ENCODE measurements at places on chromosomes 16 and 17.

- DNase-seq = no peak
Measured at GRCh38 chr17:49511810-49512209, 16.7 kb downstream of the NGFR start.

DNA sequence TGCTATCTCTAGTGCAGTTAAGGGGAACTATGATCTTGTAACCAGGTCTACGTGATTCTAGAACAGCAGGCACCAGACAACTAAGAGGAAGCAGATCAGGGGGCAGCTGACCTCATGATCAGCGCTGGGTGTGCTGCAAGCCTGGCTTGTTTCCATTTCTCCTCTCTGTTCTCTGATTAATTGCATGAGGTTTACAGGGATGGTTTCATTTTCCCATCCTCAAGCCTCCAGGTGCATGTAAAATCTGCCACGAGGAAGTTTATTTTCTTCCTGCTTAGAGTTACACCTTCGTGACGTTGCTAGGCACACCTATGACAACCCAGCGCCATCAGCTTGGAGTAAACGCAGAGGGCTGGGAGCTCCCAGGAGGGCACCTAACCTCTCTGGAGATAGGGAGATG lies 4.3 kb upstream of the NUPR1 start:
- DNase-seq = no peak

GRCh38 chr17:44323359-44324091 lies 1.1 kb downstream of the SLC25A39 start:
- no peak for DNase-seq

DNA sequence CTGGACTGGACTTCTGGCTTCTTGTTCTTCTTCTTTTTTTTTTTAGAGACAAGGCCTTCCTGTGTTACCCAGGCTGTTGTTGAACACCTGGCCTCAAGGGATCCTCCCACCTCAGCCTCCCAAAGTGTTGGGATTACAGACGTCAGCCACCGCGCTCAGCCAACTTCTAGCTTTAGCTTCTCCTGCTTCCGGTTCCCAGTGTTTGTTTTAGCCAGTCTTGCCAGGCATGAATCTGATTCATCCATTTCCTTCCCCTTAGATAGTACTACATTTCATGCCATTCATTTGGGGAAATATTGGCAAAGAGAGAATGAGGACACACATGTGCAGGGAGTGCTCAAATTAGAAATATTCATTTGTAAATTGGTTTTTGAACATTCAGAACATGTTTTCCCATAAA lies 12.1 kb upstream of the NDUFAB1 start:
- peak; percentile 4 for DNase-seq

- no peak for DNase-seq
Measured at GRCh38 chr16:81254922-81255526, 16.5 kb downstream of the BCO1 start.

GRCh38 chr17:8398980-8399379 lies 1.4 kb upstream of the RNF222 start:
- DNase-seq = no peak

GRCh38 chr16:10877472-10877946 lies 507 bp downstream of the CIITA start:
- DNase-seq = no peak

DNA sequence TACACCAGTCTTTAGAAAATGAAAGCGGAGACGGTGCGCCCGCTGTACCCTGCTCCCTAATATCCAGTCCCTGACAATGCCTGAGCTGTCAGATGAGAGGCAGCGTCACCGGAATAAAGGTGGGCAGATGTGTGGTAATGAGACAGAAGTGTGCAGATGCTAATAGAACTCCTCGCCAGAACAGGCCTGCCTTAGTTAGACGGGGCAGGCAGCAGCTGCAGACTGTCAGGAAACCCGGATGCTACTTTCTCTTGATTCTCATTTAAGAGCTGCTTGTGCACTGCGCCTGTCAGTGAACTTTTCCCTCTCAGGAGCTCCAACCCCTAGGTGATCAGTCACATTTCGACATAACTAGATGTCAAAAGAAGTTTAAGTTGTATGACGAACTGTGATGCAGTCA lies 221.8 kb upstream of the IRX3 start:
- DNase-seq = no peak

DNA sequence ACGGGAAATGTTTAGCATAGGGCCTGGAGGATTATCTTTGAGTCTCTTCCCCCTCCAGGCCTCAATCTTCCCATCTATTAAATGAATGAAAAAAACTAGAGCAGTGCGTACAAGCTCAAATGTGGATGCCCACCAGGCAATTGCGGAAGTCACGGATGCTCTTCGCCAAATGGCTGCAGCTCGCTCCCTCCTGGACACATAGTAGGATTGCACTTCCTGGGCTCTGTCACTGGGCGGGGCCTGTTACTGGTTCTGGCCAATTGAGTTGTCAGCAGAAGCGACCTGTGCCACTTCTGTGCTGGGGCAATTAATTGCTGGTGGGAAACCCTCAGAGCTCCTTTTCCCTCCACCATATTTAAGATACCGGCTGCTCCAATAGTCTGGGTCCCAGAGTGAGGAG lies 168.2 kb upstream of the IRX6 start:
- no peak for DNase-seq

DNA sequence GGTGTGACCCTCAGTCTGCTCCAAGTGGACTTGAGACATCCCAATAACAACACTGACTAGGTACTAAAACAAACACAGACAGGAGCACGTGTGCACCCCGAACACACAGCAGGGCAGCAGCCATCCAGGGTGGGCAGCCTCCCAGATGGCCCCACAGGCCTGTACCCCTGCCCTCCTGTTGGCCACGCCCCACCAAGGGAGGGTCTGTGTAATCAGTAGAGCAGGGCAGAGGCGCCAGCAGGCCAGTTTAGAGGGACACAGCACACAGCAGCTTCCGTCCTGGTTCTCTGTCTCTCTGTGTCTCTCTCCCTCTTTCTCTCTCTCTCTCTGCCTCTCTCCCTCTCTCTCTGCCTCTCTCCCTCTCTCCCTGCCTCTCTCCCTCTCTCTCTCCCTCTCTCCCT lies 21.4 kb downstream of the ACTG1 start:
- no peak for DNase-seq

GRCh38 chr17:29155227-29155965 lies 24.8 kb downstream of the MYO18A start:
- DNase-seq = no peak

GRCh38 chr16:68355447-68356248 lies 44.8 kb downstream of the PRMT7 start:
- no peak for DNase-seq

- no peak for DNase-seq
Measured at GRCh38 chr17:58920773-58921172, 165.1 kb downstream of the PPM1E start.

GRCh38 chr17:9269350-9270035 lies 248.2 kb downstream of the NTN1 start:
- no peak for DNase-seq

GRCh38 chr17:2863204-2863603 lies 67.0 kb downstream of the RAP1GAP2 start:
- no peak for DNase-seq

- DNase-seq = no peak
Measured at GRCh38 chr16:22671301-22672076, 142.5 kb upstream of the HS3ST2 start.

DNA sequence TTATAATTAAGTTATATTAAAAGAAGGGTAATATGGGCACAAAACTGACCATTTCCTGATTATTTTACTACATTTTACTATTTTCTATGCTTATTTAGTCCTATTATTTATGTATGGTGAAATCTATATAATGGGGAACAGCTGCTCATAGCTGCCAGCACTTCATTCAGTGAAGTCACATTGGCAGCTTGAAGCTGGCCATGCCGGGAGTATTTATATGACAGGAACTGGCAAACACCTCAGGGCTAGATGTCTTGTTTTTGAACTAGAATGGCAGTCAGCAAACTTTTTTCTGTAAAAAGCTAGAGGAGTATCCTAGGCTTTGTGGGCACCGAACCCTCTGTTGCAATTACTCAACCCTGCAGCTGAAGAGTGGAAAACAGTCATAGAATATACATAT lies 104.1 kb downstream of the CDH13 start:
- DNase-seq = no peak

GRCh38 chr17:72145562-72145961 lies 24.7 kb downstream of the SOX9 start:
- no peak for DNase-seq

DNA sequence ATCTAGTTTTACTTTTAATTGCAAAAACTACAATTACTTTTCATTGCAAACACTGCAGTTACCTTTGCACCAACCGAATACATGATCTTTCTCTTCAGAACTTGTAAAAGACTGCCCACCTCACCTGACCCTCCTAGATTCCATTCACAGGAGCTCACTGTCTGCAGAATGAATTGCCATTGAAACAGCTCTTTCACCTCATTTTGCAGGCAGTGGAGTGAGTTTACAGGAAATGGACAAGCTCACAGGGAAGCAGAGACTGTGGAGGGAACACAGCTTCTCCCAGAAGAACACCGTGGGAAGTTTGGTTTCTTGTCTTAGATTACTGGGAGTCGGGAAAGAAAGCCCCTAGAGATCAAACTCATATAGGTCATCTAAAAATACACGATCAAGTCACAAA lies 439.7 kb upstream of the RBFOX1 start:
- no peak for DNase-seq

GRCh38 chr17:19372011-19372370 lies 6.3 kb upstream of the MAPK7 start:
- DNase-seq = no peak

DNA sequence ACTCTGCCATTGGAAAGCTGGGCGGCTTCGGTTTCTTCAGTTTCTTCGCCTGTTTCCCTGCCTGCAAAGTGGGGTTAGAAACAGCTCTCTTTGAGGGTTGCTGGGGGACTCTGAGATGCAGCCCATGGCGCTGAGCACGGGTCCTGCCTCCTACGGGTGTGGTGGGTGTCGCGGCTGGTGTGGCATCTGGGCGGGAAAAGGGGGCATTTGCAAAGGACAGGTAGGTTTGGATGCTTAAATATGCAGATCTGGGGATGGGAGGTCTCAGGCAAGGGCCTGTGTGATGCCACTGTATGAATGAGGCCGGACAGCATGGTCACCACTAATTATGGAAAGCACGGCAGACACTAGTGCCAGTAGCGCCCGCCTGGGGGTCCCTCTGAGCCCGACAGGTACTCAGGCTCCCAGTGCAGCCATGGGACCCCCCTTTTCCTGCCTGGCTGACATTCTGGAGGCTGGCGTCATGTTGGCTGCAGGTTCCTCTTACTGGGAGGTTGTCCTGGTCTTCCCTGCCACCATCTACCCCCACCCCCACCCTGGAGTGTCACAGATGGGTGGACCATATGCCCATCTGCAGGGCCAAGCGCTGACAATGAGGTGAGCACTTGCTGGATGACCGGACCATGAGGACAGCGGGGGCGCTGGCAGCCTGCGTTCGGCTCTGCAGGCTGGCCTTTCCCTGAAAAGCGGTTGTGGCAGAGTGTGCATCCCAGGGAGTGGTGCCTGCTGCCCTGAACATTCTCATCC lies 237.7 kb downstream of the SEC14L1 start:
- DNase-seq = no peak

GRCh38 chr17:75260641-75261335 lies 618 bp downstream of the GGA3 start:
- no peak for DNase-seq

GRCh38 chr17:12431188-12431587 lies 234.5 kb upstream of the MYOCD start:
- no peak for DNase-seq

DNA sequence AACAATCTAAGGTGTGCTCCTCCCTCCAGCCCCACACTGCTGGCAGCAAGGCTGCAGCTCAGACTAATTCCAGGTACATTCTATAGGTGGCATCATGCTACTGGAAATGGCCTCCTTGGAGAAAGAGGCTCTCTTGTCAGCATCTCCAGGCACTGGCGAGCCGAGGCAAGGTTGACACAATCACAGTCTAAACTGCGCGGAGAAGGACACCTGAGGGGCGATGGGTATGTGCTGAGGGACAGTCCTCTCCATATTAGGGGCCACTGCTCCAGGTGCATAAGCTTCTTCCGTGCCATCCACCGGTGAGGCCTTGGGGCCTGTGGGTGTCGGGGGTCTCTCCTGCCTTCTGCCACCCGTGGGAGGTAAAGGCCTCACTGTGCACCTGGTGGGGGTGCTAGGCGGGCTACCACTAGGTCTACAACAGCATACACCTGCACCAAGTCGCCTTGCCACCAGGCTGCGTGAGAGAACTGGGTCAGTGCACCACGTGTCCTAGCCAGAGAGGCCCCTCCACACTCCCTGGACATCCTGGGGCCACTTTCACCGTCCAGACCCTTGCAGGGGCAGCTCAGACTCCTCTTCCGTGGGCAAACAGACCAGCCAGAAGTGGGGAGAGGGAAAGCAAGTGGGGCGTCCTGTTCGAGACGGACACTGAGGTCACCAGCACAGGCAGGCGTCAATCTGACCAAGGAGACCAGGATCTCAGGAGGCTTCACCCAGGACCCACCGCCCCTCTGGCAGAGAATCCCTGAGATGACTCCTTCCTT lies 12.1 kb upstream of the CBX8 start:
- DNase-seq = no peak

GRCh38 chr17:49053171-49053829 lies 56.1 kb downstream of the IGF2BP1 start:
- DNase-seq = no peak

- DNase-seq = no peak
Measured at GRCh38 chr17:65008882-65009281, 47.7 kb downstream of the GNA13 start.

DNA sequence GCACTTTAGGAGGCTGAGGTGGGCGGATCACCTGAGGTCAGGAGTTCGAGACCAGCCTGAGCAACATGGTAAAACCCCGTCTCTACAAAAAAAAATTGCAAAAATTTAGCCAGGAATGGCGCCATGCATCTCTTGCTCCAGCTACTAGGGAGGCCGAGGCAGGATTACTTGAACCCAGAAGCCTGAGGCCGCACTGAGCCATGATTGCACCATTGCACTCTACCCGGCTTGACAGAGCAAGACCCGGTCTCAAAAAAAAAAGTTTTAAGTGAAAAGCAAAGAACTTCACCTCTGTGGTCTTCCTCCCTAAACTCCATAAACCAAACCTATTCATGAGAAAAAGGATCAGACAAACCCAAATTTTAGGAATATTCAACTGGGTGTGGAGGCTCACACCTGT lies 7.0 kb downstream of the CD2BP2 start:
- DNase-seq = no peak

DNA sequence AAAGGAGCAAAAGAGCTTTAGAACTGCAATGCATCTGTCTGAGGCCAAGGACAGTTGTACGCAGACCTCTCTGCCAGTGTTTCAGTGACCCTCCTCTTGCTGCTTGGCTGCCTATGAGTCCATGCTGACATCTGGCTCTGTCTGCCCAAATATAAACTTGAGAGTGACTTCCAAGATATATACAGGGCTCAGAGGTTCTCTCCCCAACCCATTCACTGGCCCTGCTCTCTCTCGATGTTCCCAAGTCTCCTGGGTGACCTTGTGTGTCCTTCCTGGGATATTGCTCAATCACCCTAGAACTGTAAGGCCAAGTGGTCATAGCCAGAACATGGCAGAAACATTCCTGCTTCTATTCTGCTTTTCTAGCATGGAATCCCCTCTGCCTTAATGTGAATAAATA lies 716.3 kb downstream of the WWOX start:
- no peak for DNase-seq

Data from astrocyte of the cerebellum (primary cell).